Mesothelial cell of epicardium (in vitro differentiated cells): ENCODE measurements at places on chromosomes 1 and 21. TPM values are rescaled to one million over a fixed set of nuclear protein-coding genes. Genes with fewer than 3 reads are reported as not detected.

Gene CLCA1
- total RNA-seq = not detected in 3 replicates

Gene GUCA2A
- not detected in 3 replicates for total RNA-seq

Gene ACOT11
- total RNA-seq = 8.3 to 10.3 TPM (median 8.9 TPM) in 3 replicates

Gene ERICH3
- total RNA-seq = not detected in 3 replicates

Gene NEK2
- total RNA-seq = 7.7 to 9.6 TPM (median 8.5 TPM) in 3 replicates

DNA sequence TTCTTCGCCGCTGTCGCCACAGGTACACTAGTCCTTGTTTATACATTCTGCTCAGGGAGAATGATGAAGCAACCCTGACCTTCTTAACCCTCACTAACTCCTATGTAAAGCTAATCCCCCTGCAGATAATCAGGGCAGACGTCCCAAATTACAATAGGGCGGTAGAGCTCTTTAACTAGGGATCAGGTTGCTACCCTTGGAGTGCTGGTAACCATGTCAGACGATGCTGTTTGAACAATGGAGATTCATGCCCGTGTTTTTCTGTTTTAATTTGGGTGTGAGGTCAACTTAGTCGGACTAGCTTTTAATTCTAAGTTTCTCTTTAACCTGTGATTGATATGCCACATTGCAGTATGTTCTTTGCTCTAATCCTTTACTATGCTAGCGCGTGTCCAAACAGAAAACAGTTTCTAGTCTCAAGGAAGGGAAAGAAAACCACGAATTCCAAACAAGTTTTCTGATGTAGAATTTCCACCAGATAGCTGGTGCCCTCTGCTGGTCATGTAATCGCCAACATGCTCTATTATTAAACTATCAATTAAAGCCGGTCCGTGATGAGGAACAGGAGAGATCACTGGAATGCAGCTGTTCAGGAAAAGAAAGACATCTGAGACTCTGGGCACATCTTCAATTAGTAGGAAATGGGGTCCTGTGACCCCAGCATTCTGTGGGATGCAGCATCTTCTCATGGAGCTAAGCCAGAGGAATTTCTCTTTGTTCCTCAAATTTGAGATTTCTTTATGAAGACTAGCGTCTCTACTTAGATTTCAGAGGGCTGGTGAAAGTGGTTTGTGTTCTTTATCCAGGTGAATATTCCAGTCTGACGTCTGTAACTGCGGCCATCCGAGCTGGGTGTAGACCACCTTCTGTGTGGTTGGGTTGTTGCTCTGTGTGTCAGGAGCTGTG, 18.3 kb upstream of the VAMP3 start:
- no peaks in the 10 kb centered on the region for H3K27me3 ChIP-seq
- DNase-seq = peak; percentile 71
- H3K27ac ChIP-seq = peak overlapping the region; percentile 89
- H3K4me3 ChIP-seq = peak overlapping the region; percentile 70
- H3K4me1 ChIP-seq = peaks cover 12% of the 10 kb centered on the region

DNA sequence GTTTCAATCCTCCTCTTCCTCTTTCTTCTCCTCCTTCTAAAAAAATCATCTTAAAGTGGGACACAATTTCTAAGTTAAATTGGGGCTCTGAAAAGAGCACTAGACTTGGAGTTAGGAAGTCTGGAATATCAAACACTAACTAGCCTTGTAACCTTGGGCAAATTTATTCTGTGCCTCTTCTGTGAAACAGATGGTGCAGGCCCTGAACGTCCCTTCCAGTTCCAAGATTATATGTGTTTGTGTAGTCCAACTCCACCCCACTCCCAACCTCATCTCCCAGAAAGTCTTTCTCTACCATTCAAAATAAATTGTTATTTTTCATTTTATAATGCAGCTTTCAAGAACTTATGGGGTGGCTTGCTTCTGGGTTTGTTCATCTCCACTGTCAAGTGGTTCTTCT, 630.0 kb downstream of the LMO4 start:
- no peaks in the 10 kb centered on the region for H3K36me3 ChIP-seq
- H3K4me1 ChIP-seq = peaks cover 11% of the 10 kb centered on the region
- no peak overlapping the region for H3K4me3 ChIP-seq
- no peak for DNase-seq
- no peak overlapping the region for H3K27ac ChIP-seq

DNA sequence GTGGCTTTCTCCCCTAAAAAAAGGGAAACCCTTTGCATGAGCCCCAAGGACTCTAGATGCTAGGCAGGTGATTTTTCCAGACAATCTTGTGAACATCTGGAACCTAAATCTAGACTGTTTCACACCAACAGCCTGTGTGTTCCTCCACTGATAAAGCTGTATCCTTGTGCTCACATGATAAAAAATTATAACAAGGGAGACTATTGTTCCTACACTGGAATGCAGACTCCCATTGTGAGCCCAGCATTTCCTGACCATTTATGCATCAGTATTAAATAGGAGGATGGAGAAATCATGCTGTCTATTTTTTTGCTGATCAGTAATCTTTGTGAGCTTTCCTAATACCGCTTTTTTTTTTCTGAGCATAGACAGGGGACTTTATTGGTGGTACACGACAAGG, 52.5 kb downstream of the ZNF697 start:
- H3K27ac ChIP-seq = no peak overlapping the region
- H3K4me1 ChIP-seq = peaks cover 6% of the 10 kb centered on the region
- no peak overlapping the region for H3K4me3 ChIP-seq
- DNase-seq = no peak
- peaks cover 4% of the 10 kb centered on the region for H3K36me3 ChIP-seq
- no peaks in the 10 kb centered on the region for H3K27me3 ChIP-seq

DNA sequence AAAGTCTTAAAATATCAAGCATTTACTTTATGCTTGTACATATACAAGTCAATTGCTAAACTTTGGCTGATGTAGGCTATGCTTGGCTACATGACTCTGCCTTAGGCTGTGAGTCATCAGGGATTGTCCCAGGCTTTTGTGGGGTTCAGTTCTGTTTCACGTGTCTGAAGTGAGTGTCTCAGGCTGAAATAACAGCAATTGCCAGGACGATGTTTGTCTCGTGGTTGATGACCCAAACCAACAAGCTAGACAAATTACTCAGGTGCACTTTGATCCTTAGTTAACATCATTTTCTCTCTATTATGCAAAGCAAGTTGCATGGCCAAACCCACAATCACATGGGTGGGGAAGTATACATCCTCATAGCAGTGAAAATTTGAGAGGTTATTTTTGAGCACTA, 410.1 kb downstream of the BRINP3 start:
- H3K36me3 ChIP-seq = peaks cover 2% of the 10 kb centered on the region
- peaks cover under 1% of the 10 kb centered on the region for H3K27me3 ChIP-seq
- H3K27ac ChIP-seq = no peak overlapping the region
- no peaks in the 10 kb centered on the region for H3K4me1 ChIP-seq

DNA sequence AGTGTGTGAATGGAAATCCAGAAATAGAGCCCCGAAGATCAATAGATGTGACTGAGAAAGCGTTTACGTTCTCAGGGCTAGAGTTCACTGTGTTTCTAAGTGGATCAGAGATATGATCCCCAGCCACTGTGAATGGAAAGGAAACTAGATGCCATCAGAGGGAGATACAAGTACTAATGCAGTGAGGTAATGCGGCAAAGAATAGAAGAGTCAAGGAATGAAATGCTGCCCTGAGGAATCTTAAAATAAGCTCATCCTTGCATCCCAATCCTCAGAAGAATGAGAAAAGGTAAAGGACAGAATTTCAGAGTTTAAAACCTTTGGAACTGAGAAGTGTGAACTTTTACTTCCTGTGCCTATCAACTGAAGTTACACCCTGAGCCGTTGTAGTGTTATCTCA, 165.5 kb upstream of the ESRRG start:
- H3K4me1 ChIP-seq = peaks cover 10% of the 10 kb centered on the region
- peaks cover 24% of the 10 kb centered on the region for H3K27me3 ChIP-seq
- no peaks in the 10 kb centered on the region for H3K36me3 ChIP-seq
- DNase-seq = no peak
- no peak overlapping the region for H3K27ac ChIP-seq
- no peak overlapping the region for H3K4me3 ChIP-seq

DNA sequence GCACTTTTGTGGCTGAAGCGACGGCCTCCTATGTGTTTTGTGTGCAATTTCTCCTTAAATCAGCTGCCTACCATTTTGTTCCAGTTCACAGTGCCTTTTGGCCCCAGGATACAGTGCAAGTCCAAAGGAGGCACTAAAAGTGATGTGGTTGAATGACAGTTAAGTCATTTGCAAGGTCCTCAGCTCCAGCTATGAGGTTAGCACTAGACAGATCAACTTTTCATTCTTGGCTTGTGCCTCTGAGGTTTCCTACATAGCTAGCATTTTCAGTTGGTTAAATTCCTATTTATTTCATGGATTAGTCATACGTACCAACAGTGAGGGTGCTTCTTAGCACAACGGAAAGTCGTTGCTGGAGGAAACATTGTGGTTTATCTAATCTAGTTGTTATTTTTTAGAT, 59.3 kb upstream of the NTPCR start:
- no peak for DNase-seq
- no peak overlapping the region for H3K4me3 ChIP-seq
- H3K36me3 ChIP-seq = peaks cover 9% of the 10 kb centered on the region
- H3K4me1 ChIP-seq = peaks cover 15% of the 10 kb centered on the region
- no peaks in the 10 kb centered on the region for H3K27me3 ChIP-seq

GRCh38 chr1:204643503-204643902, 42.0 kb downstream of the LRRN2 start:
- DNase-seq = no peak
- H3K36me3 ChIP-seq = no peaks in the 10 kb centered on the region
- no peaks in the 10 kb centered on the region for H3K4me1 ChIP-seq
- no peak overlapping the region for H3K27ac ChIP-seq
- no peak overlapping the region for H3K4me3 ChIP-seq

GRCh38 chr1:190738317-190738716, 260.7 kb upstream of the BRINP3 start:
- no peak overlapping the region for H3K4me3 ChIP-seq
- H3K27ac ChIP-seq = no peak overlapping the region
- H3K4me1 ChIP-seq = peaks cover 2% of the 10 kb centered on the region
- no peaks in the 10 kb centered on the region for H3K36me3 ChIP-seq
- H3K27me3 ChIP-seq = peaks cover 2% of the 10 kb centered on the region
